Trophoblast cell (in vitro differentiated cells and primary cell): ENCODE measurements at places on chromosomes 3 and 15.

DNA sequence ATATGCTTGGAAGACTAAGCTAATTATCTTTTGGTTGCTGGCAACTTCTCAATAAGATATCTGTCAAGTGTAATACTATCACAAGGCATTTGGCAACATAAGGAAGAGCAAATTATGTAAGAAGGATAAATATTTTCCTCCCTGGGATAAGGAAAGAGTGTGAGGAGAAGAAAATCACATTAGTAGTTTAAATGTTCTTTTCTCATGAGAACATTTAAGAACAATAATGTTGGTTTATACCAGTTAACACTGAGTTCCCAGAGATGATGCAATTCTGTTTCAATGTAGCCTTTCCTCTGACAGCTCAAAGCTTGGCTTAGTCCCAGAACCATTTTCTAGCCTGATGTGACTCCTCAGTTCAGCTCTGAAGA lies 66.1 kb upstream of the NPHP3 start:
- peak; percentile 9 for DNase-seq

- DNase-seq: no peak
These were observed 339.6 kb upstream of the TBL1XR1 start for GRCh38 chr3:177536873-177537272.

DNA sequence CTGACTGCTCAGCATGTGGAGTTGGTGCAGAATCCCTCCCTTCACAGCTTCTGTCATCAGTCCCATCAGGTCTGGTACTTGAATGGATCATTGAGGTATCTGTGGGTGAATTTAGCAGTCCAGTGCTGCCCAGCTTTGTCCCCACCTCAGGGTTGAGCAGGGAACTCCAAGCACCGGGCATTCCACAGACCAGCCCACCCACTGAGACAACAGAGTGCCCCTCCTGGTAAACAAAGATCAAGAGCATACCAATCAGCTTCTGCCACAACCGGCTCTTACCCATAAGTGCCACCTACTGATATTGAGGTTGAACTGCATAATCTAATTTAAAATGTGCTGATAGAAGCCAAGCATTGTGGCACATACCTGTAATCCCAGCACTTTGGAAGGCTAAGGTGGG lies 57.1 kb upstream of the FXR1 start:
- no peak for DNase-seq

DNA sequence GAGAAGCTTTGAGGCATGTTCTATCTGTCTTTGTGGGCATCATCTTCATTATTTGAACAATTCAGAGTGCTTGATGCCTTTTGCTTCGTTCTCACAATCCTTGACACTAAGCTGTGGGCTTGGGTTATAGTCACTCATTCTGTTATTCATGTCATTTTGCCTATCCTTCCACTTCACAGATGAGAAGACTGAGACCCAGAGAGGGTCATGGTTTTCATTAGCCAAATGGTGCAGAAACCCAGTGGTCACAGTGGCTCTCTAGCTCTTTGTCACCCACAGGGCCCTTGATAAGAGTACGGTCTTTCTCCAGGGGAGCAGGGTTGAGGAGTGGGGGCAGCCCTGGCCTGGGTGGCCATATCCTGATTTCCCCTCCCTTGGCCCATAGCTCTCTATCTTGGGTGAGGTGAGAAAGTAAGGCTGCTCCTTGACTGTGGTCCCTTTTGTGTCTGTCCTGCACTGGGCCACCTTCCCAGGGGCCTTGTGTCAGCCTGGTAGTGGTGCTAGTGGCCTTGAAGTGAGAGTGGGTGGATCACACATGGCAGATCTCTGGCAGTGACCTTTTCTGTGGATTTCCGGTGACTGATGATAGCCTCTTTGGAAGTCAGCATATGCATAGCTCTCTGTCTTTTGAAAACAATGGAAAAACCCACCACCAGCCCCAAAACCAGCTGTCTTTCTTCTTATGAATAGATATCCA lies 130.1 kb downstream of the IGF1R start:
- no peak for DNase-seq

GRCh38 chr3:11638495-11639358 lies 5.0 kb downstream of the VGLL4 start:
- DNase-seq: no peak

DNA sequence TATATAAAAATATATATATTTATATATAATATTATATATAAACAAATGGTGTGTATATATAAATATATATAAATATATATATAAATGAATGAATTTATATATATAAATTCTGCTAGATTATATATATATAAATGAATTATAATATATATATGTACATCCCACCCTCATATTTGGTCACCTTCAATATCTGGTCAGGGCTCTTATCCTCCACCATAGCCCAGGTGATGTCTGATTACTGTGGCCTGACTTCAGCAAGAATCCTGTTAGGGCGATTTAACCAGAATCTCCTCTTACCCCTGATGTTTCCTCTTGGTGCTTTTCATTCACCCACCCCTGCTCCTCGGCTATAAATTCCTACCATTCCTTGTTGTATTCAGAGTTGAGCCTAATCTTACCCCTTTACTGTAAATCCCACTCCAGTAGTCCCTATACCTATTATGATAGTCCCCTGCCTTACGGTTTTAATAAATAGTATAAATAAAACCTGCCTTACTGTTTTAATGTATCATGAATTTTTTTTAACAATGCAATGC lies 439.6 kb downstream of the PLOD2 start:
- DNase-seq: no peak

DNA sequence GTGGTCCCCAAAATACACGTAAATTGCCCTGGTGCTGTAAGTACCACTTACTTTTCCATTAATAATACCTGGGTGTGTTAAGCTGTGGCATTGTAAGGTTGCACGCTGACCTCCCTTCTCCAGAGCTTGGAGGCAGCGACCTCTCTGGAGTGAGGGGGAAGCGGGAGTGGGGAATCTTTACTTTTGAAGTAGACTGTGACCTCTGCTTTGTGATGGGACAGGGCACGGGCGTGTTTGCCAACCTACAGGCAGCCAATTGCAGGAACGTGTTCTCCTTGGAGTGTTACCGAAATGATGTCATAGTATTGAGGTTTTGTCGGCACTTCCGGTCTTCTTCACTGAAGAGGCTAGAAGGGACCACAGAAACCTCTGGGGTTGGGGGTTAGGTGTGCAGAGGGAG lies 227.3 kb upstream of the C2CD4B start:
- DNase-seq: no peak

DNA sequence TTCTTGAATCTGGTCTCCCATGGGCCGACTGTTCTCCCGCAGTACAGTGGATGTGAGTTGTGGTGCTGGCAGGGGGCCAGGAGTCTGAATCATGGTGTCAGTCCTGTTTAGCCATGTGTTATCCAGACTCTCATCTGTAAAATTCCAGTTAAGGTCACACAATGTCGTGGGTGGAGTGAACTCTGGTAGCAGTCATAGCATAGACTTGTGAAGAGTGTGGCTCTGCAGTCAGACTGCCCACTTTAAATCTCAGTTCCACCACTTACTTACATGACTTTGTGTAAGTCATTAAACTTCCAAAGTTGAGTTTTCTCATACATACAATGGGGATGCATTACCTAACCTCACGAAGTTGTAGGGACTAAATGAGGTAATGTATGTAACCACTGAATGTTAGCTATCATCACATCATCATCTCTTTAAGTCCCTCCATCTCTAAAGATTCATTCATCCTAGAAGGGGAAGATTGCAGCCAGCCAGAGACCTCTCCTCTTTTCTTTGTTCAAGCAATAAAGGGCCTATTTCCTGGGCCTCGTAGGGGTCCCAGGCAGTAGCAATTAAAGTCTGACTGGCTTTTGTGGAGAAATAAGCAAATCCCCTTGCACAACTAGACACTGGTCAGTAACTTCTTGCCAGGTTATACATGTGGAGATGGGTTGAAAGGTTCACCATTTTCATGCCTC lies 93.9 kb downstream of the PCCB start:
- peak; percentile 87 for DNase-seq

- DNase-seq: no peak
These were observed 22.6 kb downstream of the DCUN1D1 start for GRCh38 chr3:182957676-182958266.

GRCh38 chr3:189902230-189903186 lies 218.2 kb downstream of the P3H2 start:
- DNase-seq: no peak

DNA sequence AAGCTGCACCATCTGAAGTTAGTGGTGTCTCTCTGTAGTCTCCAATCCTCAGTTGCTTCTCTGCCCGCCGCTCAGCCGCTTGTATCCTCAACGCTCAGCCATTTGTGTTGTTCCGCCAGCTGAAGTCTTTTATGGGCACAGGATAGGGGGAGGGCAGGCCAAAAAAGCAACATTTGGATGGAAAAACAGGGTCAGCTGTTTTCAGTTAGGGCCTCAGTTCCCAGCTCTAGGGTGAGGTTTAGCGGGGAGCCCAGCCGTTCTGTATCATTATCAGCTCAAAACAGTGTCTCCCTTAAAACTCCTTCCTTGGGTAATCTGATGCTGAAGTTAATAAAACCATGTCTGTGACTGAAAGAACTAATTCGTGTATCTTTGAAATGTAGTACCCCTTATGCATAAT lies 329.5 kb upstream of the AZI2 start:
- no peak for DNase-seq

- no peak for DNase-seq
These were observed 86.9 kb downstream of the OCA2 start for GRCh38 chr15:28012231-28012630.

- DNase-seq: peak; percentile 69
These were observed at the start of gene NT5DC2 for GRCh38 chr3:52533623-52534280. Gene NT5DC2 (minus strand): TSS chr3:52533857. CDS start chr3:52533737, 120 bp downstream.

- DNase-seq: no peak
These were observed 89.8 kb upstream of the SLC2A2 start for GRCh38 chr3:171116365-171116764.

- DNase-seq: no peak
These were observed 17.2 kb upstream of the PRICKLE2 start for GRCh38 chr3:64242435-64242834.

GRCh38 chr3:171680726-171681411 lies 129.4 kb downstream of the PLD1 start:
- DNase-seq: no peak

GRCh38 chr3:71629711-71630110 lies 46.2 kb upstream of the FOXP1 start:
- DNase-seq: peak; percentile 9

GRCh38 chr15:96431786-96432185 lies 101.3 kb downstream of the NR2F2 start:
- DNase-seq: no peak

DNA sequence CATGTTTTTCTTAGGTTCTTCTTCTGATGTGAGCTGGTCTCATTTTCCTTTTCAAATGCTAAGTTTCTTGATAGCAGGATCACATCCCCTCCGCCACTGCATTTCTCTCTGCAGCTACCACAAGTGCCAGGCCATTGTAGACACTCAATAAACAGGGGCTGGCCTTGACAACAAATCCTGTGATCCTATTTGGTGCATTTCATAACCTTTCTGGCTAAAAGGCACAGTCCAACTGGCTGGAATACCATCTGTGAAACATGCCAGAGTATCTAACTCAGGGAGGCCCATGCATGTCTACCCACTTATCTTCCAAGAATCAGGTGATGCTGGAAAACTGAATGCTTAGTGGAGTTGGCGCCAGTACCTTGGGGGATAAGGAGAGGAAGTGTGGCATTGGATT lies 85.2 kb upstream of the NR2F2 start:
- no peak for DNase-seq

GRCh38 chr3:17882981-17883380 lies 140.6 kb upstream of the TBC1D5 start:
- DNase-seq: no peak

GRCh38 chr3:127439621-127440020 lies 150.9 kb downstream of the TPRA1 start:
- no peak for DNase-seq

DNA sequence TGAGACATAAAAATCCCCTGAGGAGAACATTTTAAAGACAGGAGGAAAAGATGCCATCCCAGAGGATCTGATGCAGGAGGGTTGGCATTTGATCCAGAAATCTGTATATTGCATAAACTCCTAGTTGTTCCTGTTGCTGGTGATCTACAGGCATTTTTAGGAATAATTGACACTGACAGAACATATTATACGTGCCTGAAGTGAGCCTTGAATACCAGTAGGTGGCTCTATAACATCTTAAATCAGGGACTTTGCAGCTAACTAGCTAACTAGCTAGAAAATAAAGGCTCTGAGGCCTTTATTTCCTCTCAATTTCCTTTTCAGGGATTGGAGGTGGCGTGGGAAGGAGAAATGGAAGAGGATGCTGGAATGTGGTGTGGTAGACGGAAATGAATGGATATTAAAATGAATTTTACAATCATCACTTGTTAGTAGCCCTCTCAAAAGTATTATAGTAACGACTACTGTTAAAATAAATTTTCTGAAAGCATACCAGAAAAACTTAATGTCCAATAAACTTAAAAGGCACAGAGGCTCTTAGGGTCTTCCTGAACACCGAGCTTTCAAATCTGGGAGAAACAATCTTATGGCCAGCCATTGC lies 73.8 kb upstream of the ZBED2 start:
- DNase-seq: peak; percentile 11

DNA sequence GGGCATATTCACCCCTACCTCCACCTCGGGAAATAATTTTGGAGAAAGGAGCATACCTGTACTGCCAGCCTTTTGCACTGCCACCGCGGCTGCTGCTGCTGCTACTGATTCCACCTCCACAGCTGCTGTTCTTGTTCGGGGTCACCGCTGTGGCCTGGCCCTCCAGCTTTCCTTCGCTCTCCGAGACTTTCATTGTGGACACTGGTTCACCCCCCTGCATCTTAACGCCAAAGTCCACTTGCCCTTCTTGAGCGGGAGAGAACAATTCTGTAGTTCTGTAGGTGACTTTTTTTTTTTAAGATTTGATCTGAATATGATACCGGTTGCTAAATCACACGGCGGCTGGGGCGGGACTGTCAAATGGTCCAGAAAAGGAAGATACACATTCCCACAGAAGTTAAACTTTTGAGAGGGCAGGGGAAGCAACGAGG lies 701 bp downstream of the OSBPL11 start:
- DNase-seq: peak; percentile 26

DNA sequence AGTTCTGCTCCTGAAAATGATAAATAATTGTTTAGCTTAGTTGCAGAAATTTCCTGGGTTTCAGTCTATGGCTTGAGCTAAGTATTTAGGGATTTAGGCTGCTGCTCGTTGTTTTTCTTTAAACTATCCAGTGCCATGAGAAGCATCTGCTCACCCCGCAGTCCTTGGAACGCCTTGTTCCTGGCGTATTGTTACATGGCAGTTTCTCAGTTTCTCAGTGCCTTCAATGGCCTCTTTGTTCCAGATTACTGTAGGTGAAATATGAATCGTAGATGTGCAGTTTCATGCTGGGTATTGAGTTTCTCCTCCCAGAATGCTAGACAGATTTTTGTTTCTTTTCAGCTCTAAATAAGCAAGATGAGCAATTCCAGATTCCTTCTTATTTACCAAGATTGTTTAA lies 269.5 kb upstream of the GBE1 start:
- no peak for DNase-seq

- DNase-seq: peak; percentile 95
These were observed 810 bp upstream of the MEF2A start for GRCh38 chr15:99565049-99565298.

DNA sequence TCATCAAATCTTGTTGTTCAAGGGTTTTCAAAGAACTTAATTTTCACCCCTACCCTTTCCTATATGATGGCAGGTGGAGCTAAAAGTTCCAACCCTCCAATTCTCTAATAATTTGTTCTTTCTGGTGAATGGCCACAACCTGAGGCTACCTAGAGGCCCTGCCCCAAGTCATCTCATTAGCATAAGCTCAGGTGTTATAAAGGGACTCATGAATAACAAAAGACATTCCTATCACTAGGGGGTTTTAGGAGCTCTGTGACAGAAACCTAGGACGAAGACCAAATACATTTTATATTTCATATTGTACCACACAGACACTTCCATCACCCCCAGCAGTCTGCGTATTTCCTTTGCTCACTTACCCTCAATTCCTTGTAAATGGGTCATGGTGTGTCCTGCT lies 483.6 kb upstream of the EPHA6 start:
- no peak for DNase-seq
